ENCODE measurements at places on chromosomes 3 and 15. TPM values are rescaled to one million over a fixed set of nuclear protein-coding genes. Genes with fewer than 3 reads are reported as not detected.

The UNC13C gene
- total RNA-seq, result not detected

The ANXA2 gene
- 4,110 TPM for total RNA-seq

The CORO2B gene
- 11.2 TPM for total RNA-seq

The ARPIN gene
- total RNA-seq, result 11.1 TPM

The NUP210 gene
- not detected for total RNA-seq

The DNAH12 gene
- total RNA-seq, result under 0.01 TPM

The PLCL2 gene
- total RNA-seq, result 5.0 TPM

The DPPA2 gene
- total RNA-seq, result not detected

The CLRN1 gene
- total RNA-seq, result not detected

The CYP8B1 gene
- total RNA-seq, result not detected

The FETUB gene
- total RNA-seq, result not detected

The MEGF11 gene
- not detected for total RNA-seq
